Activated T-helper 1 cell treated with anti-CD3 and anti-CD28 coated beads, Interleukin-12 subunit alpha, Interleukin-12 subunit beta, Interleukin-2, Interleukin-4 antibody, amounts not matched to agents 30 ng/mL and 10 ng/mL and 1 ng/mL, durations not matched to agents 14 hours and 24 hours and 36 hours (primary cell): ENCODE measurements at places on chromosomes 13 and 19.

DNA sequence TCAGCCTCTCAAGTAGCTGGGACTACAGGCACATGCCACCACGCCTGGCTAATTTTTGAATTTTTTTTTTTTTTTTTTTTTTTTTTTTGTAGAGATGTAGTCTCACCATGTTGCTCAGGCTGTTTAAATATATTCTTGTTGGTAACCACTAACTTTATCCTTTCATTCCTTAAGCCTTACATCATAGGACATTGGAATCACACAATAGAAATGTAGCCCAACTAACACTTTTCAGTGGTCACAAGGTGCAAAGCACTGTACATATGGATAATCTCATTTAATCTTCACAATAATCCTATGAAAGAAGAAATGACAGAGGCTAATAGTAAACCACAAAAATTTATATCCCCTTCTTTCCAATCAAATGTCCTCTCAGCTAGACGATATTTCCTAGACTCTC is 417.8 kb upstream of the DACH1 start:
- DNase-seq, result no peak

GRCh38 chr19:1524287-1524971 is 552 bp downstream of the PLK5 start:
- no peak for DNase-seq

GRCh38 chr13:96342852-96343465 is 253.1 kb downstream of the HS6ST3 start:
- no peak for DNase-seq

GRCh38 chr13:93001866-93002461 is 224.6 kb upstream of the GPC6 start:
- no peak for DNase-seq

GRCh38 chr13:58907347-58907746 is 1256.4 kb downstream of the DIAPH3 start:
- DNase-seq, result no peak

DNA sequence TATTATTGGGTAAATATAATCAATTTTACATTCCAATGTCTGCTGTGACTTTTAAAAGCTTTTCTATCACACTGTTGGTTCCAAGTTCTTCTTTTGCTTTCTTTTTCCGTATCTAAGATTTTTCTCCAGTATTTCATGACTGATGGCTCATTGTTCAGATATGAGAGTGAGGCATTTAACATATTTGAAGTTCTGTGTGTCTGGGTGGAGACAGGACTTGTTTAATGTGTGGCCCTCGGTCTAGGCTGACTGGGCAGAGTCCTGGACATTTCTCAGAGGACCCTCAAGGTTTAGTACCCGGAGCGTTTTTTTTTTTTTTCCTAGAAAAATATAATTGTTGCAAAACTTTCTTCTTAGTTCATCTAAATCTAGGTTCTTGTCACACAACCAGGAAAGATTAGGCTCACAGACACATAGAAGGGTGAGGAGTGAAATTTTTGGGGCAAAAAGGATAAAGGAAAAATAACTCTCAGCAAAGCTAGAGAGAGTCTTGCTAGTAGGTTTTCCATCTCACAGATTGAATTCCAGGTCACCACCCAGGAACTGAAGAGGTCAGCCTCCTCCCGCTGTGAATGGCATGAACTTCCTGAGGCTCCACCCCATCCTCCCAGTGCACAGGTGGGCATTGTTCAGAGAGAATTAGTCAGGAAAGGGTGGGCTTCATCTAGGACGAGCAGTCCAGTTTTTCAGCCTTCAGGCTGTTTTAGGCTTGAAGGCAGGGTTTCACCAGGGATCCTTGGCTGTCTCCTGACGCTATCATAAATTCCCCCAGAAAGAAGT is 1002.4 kb upstream of the PCDH9 start:
- no peak for DNase-seq

- no peak for DNase-seq
These were observed 569.0 kb upstream of the GPC6 start for GRCh38 chr13:92657565-92657964.

DNA sequence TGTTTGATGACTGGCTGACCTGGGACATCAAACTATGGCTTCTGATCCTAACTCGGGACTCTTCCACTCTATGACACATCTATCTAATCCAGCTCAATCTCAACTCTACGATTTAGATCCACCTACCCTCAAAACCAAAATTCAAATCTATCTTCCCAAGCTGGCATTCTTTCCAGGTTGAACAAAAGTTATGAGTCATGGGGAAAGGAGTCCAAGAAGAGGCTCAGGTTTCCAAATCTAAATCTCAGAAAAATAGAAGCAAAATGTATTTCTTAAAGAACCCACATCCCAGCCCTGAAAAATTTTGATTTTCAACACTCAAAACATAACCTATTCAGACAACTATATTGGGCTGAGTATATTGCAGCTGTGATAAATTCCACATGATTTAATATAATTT is 143.9 kb upstream of the IPO5 start:
- no peak for DNase-seq
